ENCODE measurements at places on chromosomes 2 and 18. TPM values are rescaled to one million over a fixed set of nuclear protein-coding genes. Genes with fewer than 3 reads are reported as not detected.

Gene ALPI
- total RNA-seq: not detected

Gene SH2D6
- total RNA-seq: not detected

Gene DPP10
- not detected for total RNA-seq

Gene TMEM247
- not detected for total RNA-seq

Gene CFAP53
- total RNA-seq: 0.07 TPM

Gene LRP1B
- total RNA-seq: 0.07 TPM

Gene IL36G
- total RNA-seq: not detected

Gene CRYBA2
- total RNA-seq: not detected

Gene GPR148
- not detected for total RNA-seq

Gene CBLN2
- total RNA-seq: 0.27 TPM

Gene SDC1
- total RNA-seq: 1.6 TPM

Gene ATP6V1C2
- not detected for total RNA-seq

Gene PSMA8
- total RNA-seq: not detected

Gene RGPD3
- total RNA-seq: 0.53 TPM

Gene RIT2
- total RNA-seq: not detected

Gene MTHFD2
- total RNA-seq: 96.7 TPM

Gene CTLA4
- total RNA-seq: not detected
